A549 treated with ZK216348 at 1 μM for 4 hours (cell line): ENCODE measurements at places on chromosomes 12 and 14. TPM values are rescaled to one million over a fixed set of nuclear protein-coding genes. Genes with fewer than 3 reads are reported as not detected.

Gene MYRFL
- not detected in 5 replicates for total RNA-seq

Gene POTEG
- not detected in 5 replicates for total RNA-seq

Gene SERPINA12
- total RNA-seq = not detected in 5 replicates

Gene CLEC7A
- total RNA-seq = not detected in 5 replicates

Gene SLCO1B3
- 5.9 to 16.2 TPM (median 14.6 TPM) in 5 replicates for total RNA-seq

Gene TBC1D30
- total RNA-seq = 1.2 to 2.1 TPM (median 1.8 TPM) in 5 replicates

Gene SYCP3
- total RNA-seq = not detected in 5 replicates

Gene PRPH
- total RNA-seq = 0.92 to 2.1 TPM (median 1.6 TPM) in 5 replicates

Gene PLEKHD1
- 0.05 TPM in 2 of 5 replicates, not detected in the others for total RNA-seq

Gene PLCZ1
- not detected in 5 replicates for total RNA-seq

Gene RNASE4
- total RNA-seq = 4.3 to 9.6 TPM (median 7.4 TPM) in 5 replicates

Gene IL31
- total RNA-seq = not detected in 5 replicates

Gene TCL1A
- not detected in 5 replicates for total RNA-seq

Gene KLRK1
- not detected in 5 replicates for total RNA-seq
